CD4-positive, alpha-beta T cell treated with Interleukin-17A for 1 hour (primary cell): ENCODE measurements at places on chromosomes 4 and X.

- DNase-seq = no peak
These were observed 99.6 kb upstream of the CCSER1 start for GRCh38 chr4:90027565-90027964.

DNA sequence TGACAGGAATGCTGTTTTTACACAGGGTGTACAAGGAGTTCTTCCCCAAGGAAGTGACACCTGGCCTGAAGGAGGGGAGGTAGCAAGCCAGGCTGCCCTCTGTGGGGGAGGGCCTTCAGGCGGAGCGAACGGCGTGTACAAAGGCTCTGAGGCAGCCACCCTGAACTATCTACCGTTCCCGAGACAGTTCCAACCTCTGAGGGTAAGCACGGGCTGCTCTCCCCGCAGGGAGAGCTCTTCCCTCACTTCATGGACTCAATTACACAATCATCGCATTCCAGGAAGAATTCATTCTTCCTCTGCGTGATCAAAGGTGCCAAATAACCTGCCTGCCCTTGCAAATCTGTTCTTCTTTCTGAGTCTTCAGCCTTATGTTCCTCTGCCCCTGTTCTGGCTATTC, 4.8 kb downstream of the ELK1 start:
- no peak for DNase-seq

DNA sequence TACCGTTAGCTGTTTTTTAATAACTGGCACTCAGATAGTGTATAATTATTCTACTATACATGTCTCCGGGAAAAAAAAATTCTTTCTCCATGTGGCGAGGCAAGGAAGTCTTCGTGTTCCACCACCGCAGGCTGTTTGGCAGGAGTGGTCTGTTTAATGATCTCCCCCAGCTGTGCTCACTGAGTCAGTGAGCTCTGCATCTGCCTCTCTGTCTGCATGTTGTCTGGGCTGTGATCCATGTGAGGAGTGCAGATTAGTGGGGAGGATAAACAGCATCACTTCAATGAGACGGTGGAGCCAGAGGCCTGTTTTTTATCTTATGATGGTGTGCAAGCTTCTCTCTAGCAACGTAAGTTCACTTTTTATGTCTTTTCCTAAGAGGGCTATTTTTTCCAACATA, 69.8 kb downstream of the RPS3A start:
- DNase-seq = no peak

DNA sequence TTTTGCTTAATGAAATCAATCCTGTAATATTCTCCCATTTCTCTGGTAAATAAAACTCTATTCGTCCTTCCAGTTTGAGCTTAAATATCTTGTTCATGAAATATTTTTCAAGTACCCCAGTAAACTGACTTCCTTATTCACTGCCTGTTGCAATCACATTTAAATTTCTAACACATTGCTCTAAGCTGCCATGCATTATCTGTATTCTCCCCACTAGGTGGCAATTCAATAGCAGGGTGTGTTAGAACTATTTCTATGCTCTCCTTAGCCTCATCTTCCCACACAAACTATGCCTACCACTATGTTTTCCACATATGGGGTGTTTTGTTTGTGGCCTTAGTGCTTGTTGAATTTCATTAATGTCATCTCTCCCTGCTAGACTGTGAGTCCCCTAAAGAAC, 377.1 kb upstream of the HS3ST1 start:
- no peak for DNase-seq

DNA sequence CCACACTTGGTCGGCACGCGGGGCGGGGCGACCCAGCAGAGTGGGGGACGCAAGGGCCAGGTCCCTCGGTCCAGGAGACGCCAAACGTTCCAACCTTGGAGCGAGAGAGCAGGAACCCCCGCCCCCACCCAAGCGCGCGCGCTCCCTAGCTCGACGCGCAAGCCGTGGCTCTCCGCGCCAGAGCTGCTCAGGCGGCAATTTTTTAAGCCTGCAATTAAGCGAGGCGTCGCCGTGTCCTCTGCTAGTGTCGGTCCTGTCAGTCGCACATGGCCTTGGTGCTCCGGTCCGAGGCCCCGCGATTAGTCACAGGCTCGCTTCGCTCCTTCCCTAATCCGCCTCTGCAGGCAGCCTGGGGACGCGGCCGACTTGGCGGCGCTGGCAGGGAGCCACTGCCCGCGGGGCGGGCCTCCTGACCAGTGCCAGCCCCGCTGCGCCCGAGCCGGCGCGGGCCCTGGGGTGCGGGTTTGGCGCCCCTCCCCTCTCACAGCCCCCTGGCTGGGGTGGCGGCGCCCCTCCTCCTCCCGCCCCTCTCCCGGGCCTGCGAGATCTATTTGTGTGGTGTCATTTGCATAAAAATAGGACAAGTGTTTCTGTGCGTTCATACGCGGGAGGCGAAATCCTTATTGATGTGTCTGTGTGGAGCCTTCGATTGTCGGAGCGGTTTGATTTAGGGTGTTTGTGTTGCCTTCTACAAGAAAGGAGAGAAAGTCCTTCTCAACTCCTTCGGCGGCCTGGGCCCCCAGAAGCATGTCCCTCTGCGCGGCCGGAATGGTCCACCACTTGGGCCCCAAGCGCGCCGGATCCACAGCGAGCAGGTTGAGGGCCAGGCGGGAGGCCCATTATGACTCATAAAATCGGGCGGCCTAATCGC, 9.8 kb upstream of the BCOR start:
- no peak for DNase-seq

DNA sequence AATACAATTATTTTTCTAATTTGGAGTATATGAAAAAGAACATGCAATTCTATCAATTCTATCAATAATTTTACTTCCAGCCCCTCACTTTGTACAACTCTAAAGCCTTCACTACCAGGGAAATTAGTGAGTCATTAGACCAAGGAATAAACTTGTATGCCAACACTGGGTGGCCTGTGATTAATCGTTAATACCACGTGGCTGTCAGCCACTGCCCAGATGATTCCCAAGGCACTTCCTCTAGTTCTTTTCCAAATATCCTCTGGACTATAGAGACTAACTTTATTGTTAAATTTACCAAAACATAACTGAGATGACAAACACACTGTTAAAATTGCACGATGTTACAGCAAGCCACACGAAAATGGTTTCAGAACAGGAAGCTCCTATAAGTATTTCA, 45.7 kb downstream of the MID1 start:
- DNase-seq = no peak

GRCh38 chr4:37721995-37722638, 35.9 kb upstream of the RELL1 start:
- peak; percentile 12 for DNase-seq

DNA sequence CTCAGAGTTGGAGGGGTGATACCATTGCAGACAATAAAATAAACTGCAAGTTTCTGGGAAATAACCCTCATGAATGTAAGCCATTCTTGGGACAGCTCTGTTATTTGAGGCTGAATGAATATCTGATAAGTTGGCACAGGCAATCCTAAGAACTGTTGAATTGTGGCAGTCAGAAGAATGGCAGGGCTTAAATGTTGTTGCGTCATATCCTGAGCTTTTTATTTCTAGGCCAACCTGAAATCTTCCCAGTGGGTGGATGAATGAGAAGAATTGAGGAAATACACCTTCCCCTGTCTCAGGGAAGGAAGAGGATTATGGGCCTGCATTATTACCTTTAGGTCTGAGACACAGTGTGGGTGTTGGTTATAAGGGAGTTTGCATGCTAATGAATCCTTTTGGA, 64.4 kb upstream of the C4orf54 start:
- no peak for DNase-seq

- no peak for DNase-seq
These were observed 312.9 kb downstream of the NLGN4X start for GRCh38 chrX:5915783-5916182.

DNA sequence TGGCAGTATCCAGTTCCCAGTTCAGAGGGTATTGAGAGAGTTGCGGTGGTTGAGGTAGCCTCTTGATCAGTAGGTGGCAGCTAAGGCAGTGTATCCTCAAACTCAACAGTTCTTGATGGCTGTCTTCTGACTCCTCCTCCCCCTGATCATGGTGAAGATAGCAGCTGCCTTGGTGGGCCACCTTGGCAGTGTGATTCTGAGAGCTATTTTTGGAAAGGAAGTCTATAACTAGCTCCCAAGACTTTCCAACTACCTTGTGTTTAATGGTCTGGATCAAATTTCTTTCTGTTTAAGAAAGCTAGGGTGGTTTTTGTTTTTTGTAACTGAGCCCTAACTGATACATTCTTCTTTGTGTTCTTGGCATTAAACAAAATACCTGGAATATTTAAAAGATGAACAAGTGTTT, 10.5 kb upstream of the TBC1D19 start:
- DNase-seq = no peak

GRCh38 chr4:124066595-124066994, 645.9 kb downstream of the ANKRD50 start:
- no peak for DNase-seq

DNA sequence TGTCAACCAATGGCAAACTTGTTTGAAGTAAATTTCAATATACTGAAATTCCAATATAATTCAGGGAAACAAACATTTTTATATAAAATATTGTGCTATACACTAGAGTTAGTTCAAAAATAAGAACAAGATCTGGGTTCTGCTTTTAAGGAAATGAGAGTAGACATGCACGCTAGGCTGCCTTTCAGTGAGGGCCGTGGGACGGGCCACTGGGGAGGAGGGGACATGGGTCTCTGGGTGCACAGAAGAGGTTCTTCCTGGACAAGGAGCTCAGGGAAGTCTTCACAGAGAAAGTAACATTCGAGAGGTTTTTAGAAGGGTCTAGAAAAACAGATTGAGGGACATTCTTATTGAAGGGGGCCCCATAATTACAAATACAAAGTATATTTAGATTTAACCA, 64.4 kb downstream of the SHROOM3 start:
- DNase-seq = no peak

DNA sequence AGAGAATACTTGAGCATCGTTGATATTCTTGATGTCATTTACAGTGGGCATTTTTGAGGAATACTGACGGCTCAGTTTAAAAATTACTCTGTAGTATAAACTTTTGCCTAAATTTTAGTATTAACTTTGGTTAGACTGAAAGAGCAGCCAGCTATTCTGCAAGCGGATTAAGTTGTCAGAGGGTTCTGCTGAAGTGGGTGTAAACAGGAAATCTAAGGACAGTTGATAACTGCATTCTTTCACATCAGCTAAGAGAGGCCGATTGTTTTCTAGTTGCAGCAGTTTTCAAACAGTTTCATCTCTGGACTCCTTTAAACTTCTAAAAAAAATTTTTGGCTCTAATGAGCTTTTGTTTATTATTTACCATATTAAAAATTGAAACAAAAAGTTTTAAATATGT, 149.6 kb downstream of the RAPGEF2 start:
- DNase-seq = no peak

GRCh38 chr4:15238720-15239119, 189.1 kb upstream of the C1QTNF7 start:
- peak; percentile 29 for DNase-seq

- DNase-seq = no peak
These were observed 42.2 kb upstream of the PTCHD1 start for GRCh38 chrX:23292354-23292987.

DNA sequence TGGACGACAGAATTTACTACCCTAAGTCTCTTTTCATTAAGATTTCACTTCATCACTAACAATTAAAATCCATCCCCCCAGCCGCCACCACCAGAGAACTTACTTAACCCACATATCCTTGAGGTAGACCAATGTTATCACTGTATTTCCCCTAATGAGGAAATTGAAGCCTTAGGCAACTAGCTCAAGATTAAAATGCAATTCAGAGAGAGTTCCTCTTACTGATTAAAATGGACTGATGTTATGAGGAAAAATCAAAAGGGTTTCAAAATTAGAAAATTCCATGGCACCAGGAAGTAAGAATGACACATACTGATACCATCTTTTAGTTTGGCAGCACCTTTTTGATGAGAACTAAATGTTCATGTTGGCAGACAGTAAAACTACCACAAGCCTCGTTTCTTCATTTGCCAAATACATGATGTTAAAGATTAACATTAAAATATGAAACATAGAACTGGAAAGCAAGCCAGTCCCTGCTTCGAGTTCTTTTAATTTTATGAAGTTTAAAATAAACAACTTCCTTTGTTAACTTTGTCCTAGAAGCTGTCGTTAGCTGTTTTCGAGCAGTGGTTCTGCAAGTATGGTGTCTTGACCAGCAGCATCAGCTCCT, 69.3 kb upstream of the CCDC160 start:
- no peak for DNase-seq

GRCh38 chrX:136767104-136767941, 13.4 kb downstream of the ARHGEF6 start:
- peak; percentile 44 for DNase-seq

- no peak for DNase-seq
These were observed 86.5 kb downstream of the SLC10A6 start for GRCh38 chr4:86762649-86763048.

- no peak for DNase-seq
These were observed 18.0 kb downstream of the HERC6 start for GRCh38 chr4:88396681-88397080.

DNA sequence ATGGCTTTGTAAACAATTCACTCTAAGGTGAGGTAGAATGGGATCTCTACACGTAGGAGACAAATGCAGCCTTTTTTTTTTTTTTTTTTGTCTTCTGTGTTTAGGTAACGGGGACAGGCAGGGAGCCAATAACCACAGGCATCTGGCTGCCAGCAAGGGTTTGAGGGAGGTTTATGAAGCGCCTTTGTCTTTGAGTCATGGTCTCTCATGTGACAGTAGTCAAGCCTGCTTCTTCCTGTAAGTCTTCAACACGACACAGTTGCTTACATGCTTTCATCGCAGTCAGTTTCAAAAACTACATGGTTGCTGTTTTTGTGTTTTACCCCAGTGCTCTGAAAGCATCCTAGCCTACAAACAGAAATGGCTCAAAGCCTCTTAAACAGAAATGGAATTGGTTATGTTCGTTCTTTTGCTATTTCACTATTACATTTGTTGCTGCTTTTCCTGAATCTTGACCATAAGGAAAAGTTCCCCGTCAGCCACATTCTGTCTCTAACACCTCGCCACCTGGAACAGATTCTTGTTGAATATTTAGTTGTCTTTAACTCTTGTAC, 127.8 kb upstream of the METTL14 start:
- no peak for DNase-seq

GRCh38 chr4:147052361-147052760, 106.7 kb upstream of the TTC29 start:
- DNase-seq = no peak
